ENCODE measurements at places on chromosomes 7 and 10.

DNA sequence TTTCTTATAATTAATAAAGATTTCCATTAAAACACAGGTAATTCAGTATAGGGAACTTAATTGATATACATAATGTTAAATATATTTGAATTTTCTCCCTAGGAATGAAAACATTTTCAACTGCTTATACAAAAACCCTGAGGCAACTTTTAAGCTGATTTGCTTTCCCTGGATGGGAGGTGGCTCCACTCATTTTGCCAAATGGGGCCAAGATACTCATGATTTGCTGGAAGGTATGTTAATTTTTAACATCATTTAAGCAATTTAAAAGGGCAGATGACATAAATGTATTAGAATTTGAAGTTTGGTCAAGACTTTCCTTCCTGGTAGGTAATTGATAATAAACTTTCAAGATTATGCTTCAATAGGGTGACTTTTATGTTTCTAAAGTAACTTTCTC lies 5.8 kb downstream of the OLAH start:
- DNase-seq: no peak

DNA sequence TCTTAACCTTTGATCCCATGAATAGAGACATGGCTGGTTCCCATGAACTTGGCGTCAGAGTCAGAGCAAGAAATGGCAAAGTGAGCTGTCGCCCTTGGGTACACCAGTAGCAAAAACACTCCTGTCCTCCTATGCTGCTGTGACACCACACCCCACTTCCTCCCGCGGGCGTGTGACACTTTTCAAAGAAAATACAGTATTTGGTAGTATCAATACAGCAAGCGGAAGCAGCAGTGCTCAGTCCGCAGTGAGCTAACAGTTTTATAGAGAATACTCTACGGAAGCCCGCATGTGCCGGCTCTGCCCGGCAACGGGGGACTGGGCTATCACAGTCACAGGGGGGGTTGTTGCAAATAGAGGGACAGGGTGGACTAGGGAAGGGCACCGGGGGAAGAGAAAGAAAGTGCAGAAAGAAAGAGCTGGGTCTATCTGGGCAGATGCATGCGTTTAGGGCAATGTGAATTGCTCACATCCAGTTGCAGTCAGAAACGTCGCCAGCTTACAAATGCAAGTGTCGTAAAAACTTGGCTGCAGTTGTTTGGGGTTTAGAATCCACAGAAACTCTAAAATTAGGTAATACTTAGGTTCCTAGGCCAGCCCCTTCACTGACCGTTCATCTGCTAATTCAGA lies 49.8 kb downstream of the PRKCQ start:
- no peak for DNase-seq

- DNase-seq: no peak
Measured at GRCh38 chr7:136998495-136998894, 130.0 kb downstream of the CHRM2 start.

- no peak for DNase-seq
Measured at GRCh38 chr10:71080381-71081228, 131.8 kb upstream of the UNC5B start.
